ENCODE measurements at places on chromosomes 6 and 20.

DNA sequence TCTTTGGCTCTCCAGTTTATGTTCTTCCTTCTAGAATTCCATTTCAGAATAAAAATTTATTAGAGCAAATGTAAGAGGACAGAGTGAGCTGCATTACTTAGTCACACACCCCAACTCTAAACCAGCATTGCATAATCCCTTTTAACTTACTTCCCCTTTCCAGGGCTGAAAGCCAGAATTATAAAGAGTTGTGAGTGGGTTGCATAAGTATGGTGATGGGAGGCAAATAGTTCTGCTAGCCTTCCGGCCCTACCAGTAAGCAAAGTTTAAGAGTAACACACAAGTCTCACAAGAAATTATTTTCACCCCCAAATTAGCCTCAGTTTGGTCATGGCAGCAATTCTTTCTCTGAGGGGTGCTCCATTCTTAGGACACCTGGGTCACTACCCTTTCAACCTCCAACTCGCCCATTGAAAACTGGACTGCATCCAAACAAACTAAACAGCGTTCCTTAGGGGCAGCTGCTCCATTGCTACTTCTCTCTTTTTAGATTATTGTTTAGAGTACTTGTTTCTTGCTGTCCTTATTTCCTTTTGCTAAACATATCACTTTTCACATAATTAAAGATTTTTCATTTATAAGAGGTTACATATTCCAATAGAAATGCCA, 1.6 kb downstream of the KIAA0408 start:
- DNase-seq: no peak

- no peak for DNase-seq
These were observed 249.8 kb downstream of the SAMD5 start for GRCh38 chr6:147758303-147758702.

DNA sequence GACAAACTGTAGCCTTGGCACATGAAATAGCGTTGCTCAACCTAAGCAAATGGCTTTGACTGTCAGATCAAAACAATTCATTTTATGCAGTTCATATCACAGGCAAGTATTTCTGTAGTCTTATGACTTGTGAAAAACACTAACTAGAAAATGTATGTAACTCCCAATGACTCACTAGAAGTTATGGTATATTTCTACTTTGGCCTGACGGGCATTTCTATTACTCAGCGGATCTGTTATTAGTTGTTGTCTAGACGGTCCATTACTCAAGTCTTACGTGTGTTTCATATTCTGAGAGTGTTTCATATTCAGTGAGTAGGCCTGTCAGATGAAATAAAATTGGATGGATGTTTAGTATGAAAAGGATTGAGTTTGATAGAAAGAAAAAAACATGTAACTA, 880.9 kb downstream of the PRIM2 start:
- DNase-seq: no peak

GRCh38 chr6:85127696-85128243, 322.1 kb upstream of the NT5E start:
- DNase-seq: no peak

- DNase-seq: no peak
These were observed 27.9 kb downstream of the STK38 start for GRCh38 chr6:36519352-36519751.

- DNase-seq: no peak
These were observed 287.0 kb upstream of the SUPT3H start for GRCh38 chr6:45664707-45665106.

DNA sequence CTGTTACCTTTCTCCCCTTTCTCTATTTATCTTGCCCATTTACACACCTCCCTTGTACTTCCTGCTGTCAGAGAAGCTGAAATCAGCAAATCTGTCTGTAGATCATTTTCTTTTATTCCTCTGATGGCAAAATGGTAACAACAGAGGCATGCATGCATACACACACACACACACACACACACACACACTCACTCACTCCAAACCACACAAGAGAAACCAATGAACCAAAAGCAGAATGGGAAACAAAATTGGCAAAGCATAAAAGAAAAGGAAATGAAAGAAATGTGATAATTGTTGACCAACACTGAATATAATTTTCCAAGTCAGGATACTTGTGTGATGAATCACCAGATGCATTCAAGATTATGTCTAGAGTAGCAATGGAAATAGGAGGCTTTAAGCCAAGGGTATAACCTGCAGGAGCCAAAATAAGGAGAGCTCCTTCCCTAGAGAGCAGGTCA, 172.4 kb downstream of the PLCB4 start:
- DNase-seq: no peak

GRCh38 chr6:1335367-1336037, 23.6 kb downstream of the FOXQ1 start:
- no peak for DNase-seq

DNA sequence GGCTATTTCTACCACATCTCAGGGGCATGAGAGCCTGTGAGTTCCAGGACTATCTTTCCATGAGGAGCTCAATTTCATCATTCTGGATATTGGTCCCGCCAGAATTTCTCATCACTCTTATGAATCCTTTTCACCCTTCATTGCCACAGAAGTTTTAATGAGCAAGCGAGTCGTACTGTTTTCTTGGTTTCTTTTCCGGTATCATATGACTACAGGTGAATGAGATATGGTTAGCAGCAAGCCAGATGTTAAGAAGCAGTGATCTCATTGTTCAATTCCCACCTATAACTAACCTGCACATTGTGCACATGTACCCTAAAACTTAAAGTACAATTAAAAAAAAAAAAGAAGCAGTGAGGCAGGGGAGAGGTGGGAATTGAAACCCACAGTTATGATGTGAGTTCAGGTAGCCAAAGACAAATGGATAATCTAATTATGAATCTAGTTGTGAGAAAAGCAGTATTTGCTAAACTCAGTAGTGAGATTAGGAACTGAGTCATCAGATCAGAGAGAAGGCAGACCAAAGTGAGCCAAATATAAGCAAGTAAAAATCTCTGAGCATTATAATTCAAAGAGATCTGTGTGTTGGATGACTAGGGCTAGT, 78.0 kb upstream of the ELOVL5 start:
- no peak for DNase-seq

DNA sequence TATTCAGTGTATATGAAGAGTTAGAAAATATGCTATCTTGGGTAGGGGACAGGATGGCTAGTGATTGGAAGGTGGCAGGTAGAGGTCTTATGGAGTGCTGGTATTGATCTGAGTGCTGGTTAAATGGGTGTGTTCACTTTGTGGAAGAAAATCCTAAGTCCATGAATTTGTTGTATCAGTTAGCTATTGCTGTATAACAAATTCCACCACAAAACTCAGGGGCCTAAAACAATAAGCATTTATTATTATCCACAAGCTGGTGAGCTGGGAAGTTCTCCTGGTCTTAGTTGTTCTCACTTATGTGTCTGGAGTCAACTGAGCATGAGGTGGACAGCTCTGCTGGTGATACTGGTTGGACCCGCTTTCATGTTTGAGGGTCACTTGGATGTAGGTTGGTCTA, 212.2 kb upstream of the PLCB4 start:
- no peak for DNase-seq

GRCh38 chr6:157717340-157717748, 105.7 kb upstream of the SNX9 start:
- DNase-seq: no peak

DNA sequence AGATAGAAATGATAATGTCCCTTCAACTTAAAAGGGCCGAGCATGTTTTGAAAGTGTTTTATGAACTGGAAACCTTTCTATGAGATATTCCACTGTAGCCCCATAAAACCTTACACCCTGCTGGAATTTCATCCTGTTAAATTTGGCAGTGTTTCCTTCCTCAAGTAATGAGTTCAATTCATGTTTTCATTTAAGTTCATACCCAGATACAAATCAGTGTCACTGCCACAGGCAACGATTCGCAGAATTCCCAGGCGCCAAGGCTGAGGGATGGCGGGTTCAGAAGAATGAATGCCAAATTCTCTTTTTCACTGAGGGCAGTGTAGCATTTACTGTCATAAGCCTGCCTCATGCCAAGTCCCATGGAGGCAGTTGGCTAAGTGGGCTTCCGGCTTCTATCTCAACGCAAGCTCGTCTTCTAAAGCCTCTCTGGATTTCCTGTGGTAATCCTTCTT, 511.8 kb upstream of the ID4 start:
- DNase-seq: no peak

GRCh38 chr20:23270382-23270911, 80.1 kb upstream of the NXT1 start:
- no peak for DNase-seq

DNA sequence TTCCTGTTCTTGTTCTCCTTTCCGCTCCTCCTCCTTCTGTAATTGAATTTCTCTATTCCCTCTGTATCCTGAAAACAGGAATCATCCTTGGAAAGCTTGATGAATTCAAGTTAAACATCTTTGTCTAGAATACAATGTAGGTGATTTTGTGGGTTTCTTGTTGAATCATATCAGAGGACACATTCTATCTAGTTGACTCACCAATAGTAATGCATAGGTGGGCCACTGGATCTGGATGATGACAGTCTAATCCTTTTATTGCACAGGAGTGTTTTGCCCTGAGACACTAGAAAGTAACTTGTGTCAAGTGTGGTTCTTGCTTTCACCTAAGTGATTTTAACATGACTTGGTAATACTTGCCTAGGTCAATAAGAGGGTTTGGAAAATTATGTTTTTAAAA, 164.3 kb downstream of the RFPL4B start:
- DNase-seq: no peak

DNA sequence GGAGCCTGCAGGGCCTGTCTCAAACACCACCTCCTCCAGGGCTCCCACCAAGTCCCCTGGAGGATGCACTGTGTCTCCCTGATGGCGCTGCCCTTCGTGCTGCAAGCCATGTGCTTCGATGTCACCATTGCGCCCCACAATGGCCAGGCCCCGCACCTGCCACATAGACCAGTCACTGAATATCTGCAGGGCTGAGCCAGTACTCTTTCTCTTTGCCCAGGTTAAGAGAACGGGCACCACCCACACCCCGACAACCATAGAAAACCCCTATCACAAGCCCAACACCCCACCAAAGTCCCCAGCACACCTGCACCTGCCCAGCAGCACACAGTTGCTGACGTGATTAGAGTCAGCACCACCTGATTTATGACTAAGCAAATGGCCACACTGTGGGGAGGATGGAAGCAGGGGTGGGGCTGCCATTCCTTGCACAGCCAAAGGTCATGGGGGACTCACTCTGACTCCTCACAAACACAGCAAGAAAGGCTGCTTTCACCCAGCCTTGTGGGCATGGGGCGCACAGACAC, 104.3 kb downstream of the SLC23A2 start:
- DNase-seq: no peak

GRCh38 chr6:29816030-29816429, 11.6 kb upstream of the HLA-G start:
- no peak for DNase-seq

All from activated effector memory CD4-positive, alpha-beta T cell treated with anti-CD3 and anti-CD28 coated beads, Interleukin-2, amount 50 U/mL, for 16 hours (primary cell).